ENCODE measurements at places on chromosomes 16 and 17. TPM values are rescaled to one million over a fixed set of nuclear protein-coding genes. Genes with fewer than 3 reads are reported as not detected.

GRCh38 chr16:65515193-65515592 lies 393.3 kb upstream of the CDH11 start:
- peaks cover 14% of the 10 kb centered on the region for H3K4me1 ChIP-seq
- no peak for DNase-seq
- no peaks in the 10 kb centered on the region for H3K36me3 ChIP-seq
- no peak overlapping the region for H3K4me3 ChIP-seq
- no peaks in the 10 kb centered on the region for H3K27me3 ChIP-seq

The KCNG4 gene
- total RNA-seq, result not detected

DNA sequence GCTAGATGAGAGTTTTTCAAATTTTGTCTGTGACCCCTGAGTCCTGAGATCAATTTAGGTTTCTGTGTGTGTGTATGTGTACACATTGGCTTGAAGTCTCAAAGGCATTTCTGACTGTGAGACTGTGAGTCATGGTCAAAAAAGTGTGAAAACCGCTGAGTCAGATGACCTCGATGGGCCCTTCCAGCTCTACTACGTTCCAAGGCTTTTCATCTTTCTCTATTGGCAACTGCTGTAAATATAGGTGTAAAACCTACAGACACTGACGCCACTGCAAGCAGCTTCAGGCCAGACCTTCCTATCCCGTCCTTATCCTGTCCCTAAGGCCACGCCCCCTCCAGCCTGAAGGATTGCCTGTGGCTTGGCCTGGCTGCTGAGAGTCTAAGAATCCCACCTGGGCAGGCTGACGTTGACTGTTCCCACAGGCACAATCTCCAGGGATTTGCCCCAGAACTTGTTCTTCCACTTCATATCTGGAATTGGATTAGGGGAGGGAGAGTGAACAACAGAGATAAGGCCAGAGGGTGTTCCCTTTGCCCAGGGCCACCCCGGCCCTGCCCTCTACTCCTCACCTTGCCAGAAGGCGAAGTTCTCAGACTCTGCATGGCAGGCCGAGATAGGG lies 11.3 kb downstream of the OSBPL7 start:
- no peak overlapping the region for H3K4me3 ChIP-seq
- H3K27me3 ChIP-seq, result no peaks in the 10 kb centered on the region
- peak overlapping the region; percentile 49 for H3K27ac ChIP-seq
- peak; percentile 54 for DNase-seq
- H3K36me3 ChIP-seq, result no peaks in the 10 kb centered on the region
- H3K4me1 ChIP-seq, result no peaks in the 10 kb centered on the region

The NLK gene
- 14.7 TPM for total RNA-seq

- no peak overlapping the region for H3K4me3 ChIP-seq
- H3K27ac ChIP-seq, result no peak overlapping the region
- no peaks in the 10 kb centered on the region for H3K36me3 ChIP-seq
- no peak for DNase-seq
These were observed 2.0 kb downstream of the CLDN6 start for GRCh38 chr16:3015865-3016521.

- H3K4me3 ChIP-seq, result no peak overlapping the region
- no peaks in the 10 kb centered on the region for H3K27me3 ChIP-seq
- H3K4me1 ChIP-seq, result no peaks in the 10 kb centered on the region
- H3K27ac ChIP-seq, result no peak overlapping the region
- no peaks in the 10 kb centered on the region for H3K36me3 ChIP-seq
These were observed 2.6 kb downstream of the CD300LB start for GRCh38 chr17:74528491-74529199.

- peaks cover 2% of the 10 kb centered on the region for H3K27me3 ChIP-seq
- no peaks in the 10 kb centered on the region for H3K4me1 ChIP-seq
- no peak overlapping the region for H3K4me3 ChIP-seq
- H3K36me3 ChIP-seq, result no peaks in the 10 kb centered on the region
These were observed 166.5 kb upstream of the SALL1 start for GRCh38 chr16:51317575-51317974.

- no peaks in the 10 kb centered on the region for H3K36me3 ChIP-seq
- no peak for DNase-seq
- no peaks in the 10 kb centered on the region for H3K4me1 ChIP-seq
- H3K4me3 ChIP-seq, result no peak overlapping the region
These were observed 11.8 kb downstream of the PIK3R6 start for GRCh38 chr17:8855477-8856204.

- no peaks in the 10 kb centered on the region for H3K36me3 ChIP-seq
- DNase-seq, result peak; percentile 61
- H3K4me3 ChIP-seq, result no peak overlapping the region
- no peaks in the 10 kb centered on the region for H3K27me3 ChIP-seq
- peaks cover 4% of the 10 kb centered on the region for H3K4me1 ChIP-seq
These were observed 3.5 kb downstream of the CANT1 start for GRCh38 chr17:79006046-79006445.

The TTYH2 gene
- 13.0 TPM for total RNA-seq

The TXNDC11 gene
- 39.7 TPM for total RNA-seq

DNA sequence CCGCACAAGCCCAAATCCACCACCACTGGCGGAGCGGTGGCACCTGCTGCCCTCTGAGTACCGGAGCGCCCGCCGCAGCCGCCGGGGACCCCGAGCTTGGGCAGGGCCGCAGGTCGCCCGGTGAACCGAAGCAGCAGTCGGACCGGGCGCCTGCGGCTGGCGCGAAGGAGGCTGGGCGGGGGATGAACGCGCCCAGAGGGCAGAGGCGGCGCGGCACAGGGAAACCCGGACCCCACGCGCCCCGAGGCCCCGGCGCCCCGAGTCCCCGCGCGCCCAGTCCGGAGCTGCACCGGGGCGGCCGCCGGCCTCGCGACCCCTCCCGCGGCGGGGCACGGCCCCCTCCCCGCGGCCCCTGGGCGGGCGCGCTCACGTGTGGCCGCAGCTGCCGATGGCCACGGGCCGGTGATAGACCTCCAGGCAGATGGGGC lies 393 bp downstream of the RNF166 start:
- peak overlapping the region; percentile 65 for H3K4me3 ChIP-seq
- no peaks in the 10 kb centered on the region for H3K36me3 ChIP-seq
- no peak overlapping the region for H3K27ac ChIP-seq
- H3K27me3 ChIP-seq, result no peaks in the 10 kb centered on the region
- H3K4me1 ChIP-seq, result peaks cover 4% of the 10 kb centered on the region

DNA sequence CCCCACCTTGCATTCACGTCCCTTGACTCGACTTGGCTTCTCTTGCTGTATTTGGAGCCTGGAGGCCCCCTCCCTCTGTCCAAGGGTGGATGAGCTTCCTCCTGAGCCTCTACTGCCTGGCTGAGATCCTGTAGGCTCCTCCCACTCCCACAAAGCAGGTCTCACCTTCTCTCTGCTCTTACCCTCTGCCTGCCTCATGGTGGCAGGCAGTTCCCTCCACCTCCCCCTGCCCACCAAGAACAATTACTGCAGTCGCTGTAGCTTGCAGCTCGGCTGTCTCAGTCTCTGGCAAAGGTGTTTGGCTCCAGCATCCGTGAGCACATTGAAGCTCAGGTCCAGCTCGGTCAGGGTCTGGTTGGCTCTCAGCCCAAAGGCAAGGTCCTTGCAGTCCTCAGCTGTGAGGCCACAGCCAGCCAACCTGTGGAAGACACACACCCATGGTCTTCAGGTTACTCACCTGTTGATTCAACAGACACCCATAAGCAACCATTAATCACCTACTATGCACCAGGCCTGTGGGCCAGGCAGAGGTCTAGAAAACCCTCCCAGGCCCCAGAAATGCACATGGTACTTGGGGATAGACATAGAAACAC lies 42.6 kb downstream of the NLRP1 start:
- H3K27ac ChIP-seq, result no peak overlapping the region
- no peak for DNase-seq
- no peak overlapping the region for H3K4me3 ChIP-seq

The ZC3H7A gene
- 69.7 TPM for total RNA-seq

GRCh38 chr17:45692661-45693060 lies 91.5 kb upstream of the CRHR1 start:
- DNase-seq, result no peak
- no peaks in the 10 kb centered on the region for H3K36me3 ChIP-seq
- no peaks in the 10 kb centered on the region for H3K4me1 ChIP-seq
- no peaks in the 10 kb centered on the region for H3K27me3 ChIP-seq
- no peak overlapping the region for H3K27ac ChIP-seq

DNA sequence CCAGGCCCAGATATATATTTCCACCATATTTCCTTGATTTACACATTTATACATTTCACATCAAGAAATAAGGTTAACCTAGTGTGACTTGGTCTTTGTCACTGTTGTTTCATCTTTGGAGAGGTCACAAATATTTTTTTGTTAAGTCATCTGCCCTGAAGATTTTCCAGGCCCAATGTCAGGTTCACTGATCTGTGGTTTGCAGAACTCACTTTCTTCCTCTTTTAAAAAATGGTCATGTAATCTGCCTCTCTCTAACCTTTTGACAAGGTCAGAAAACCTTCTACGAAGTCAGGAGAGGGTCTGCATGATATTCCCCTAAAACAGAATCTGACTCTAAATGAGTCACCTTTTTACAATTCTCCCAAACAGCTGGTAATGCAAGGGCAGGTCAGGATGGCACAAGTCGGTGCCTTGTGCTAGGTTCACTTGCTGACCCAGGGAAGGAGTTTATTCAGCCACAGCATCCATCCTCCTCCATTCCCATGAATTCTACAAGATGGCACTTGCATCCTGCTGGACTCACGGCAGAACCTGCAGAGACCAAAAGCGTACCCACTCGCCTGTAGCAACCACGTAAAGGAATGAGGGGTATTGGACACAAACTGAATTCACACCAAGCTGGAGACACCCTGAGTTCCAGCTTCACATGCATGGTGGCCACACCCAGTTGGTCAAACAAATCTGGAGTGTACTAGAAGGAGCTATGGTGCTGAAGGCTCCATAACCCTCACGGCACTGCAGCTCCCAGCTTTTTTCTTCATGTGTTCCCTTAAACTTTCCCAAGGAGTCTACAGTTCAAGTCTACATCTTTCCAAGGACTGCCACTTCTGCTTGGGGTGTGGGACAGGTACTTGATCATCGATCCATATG lies 1.6 kb upstream of the KIAA0513 start:
- H3K36me3 ChIP-seq, result no peaks in the 10 kb centered on the region
- no peak for DNase-seq
- no peaks in the 10 kb centered on the region for H3K27me3 ChIP-seq
- no peak overlapping the region for H3K27ac ChIP-seq
- H3K4me3 ChIP-seq, result no peak overlapping the region

DNA sequence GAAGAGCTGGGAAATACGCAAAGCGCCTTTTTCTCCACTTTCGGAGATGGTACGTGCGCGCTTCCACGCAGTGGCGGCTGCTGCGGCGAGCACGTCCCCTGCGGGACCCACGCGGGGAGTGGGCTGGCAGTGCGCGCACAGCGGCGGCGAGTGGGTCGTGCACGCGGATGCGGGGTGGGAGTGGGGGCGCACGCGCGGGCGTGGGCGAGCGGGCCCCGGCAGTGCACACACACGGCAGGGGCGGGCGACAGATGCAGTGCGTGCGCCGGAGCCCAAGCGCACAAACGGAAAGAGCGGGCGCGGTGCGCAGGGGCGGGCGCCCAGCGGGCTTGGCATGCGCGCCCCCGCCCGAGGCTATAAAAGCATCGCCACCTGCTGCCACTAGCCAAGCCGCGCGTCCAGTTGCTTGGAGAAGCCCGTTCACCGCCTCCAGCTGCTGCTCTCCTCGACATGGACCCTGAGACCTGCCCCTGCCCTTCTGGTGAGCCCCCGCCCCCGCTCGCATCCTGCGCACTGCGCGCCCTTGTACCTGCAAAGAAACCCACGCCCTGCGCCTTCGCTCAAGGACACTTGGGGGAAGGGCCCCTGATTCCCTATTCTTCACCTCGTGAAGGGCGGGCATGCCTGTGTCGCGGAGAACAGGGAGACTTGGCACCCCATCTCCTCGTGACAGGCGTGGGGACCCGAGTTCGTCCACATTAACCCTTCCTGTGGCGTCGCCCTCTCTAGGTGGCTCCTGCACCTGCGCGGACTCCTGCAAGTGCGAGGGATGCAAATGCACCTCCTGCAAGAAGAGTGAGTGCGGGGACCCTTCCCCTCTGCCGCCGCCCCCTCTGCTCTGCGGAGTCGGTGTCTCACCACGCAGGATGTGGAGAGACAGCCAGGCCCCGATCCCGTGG lies at the start of gene MT3:
Gene MT3, plus strand, starts transcription at position 388 of the 899 bp plus-strand sequence. Its CDS starts 63 bp downstream, at position 451.
- no peaks in the 10 kb centered on the region for H3K4me1 ChIP-seq
- no peak within 1 kb of the TSS for H3K4me3 ChIP-seq
- H3K36me3 ChIP-seq, result no peaks in the 10 kb centered on the region
- H3K27ac ChIP-seq, result no peak within 1 kb of the TSS
- no peak for DNase-seq

- H3K36me3 ChIP-seq, result no peaks in the 10 kb centered on the region
- no peak overlapping the region for H3K27ac ChIP-seq
- H3K4me1 ChIP-seq, result no peaks in the 10 kb centered on the region
- no peaks in the 10 kb centered on the region for H3K27me3 ChIP-seq
These were observed 743.6 kb downstream of the KCNJ2 start for GRCh38 chr17:70912716-70913485.

GRCh38 chr16:75461575-75461974 lies 2.9 kb downstream of the TMEM170A start:
- no peak for DNase-seq
- H3K27me3 ChIP-seq, result no peaks in the 10 kb centered on the region
- H3K4me3 ChIP-seq, result no peak overlapping the region
- no peaks in the 10 kb centered on the region for H3K4me1 ChIP-seq
- H3K36me3 ChIP-seq, result no peaks in the 10 kb centered on the region

DNA sequence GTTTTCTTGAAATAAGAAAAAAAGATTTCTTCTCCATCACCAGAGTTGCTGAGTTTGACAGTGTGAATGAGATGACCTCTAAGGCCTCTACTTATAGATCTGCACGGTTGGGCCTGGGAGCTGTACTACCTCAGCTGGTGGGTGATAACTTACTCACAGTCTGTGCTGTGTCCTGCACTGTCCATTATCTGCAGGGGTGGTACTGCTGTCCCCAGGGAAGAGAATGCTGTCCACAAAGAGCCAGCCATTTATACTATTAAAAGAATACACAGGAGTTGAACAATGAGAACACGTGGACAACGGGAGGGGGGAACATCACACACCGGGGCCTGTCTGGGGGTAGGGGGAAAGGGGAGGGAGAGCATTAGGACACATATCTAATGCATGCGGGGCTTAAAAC lies 655.3 kb downstream of the WWOX start:
- H3K4me3 ChIP-seq, result no peak overlapping the region
- H3K27ac ChIP-seq, result no peak overlapping the region
- H3K36me3 ChIP-seq, result no peaks in the 10 kb centered on the region
- no peaks in the 10 kb centered on the region for H3K27me3 ChIP-seq

The PYY gene
- not detected for total RNA-seq

DNA sequence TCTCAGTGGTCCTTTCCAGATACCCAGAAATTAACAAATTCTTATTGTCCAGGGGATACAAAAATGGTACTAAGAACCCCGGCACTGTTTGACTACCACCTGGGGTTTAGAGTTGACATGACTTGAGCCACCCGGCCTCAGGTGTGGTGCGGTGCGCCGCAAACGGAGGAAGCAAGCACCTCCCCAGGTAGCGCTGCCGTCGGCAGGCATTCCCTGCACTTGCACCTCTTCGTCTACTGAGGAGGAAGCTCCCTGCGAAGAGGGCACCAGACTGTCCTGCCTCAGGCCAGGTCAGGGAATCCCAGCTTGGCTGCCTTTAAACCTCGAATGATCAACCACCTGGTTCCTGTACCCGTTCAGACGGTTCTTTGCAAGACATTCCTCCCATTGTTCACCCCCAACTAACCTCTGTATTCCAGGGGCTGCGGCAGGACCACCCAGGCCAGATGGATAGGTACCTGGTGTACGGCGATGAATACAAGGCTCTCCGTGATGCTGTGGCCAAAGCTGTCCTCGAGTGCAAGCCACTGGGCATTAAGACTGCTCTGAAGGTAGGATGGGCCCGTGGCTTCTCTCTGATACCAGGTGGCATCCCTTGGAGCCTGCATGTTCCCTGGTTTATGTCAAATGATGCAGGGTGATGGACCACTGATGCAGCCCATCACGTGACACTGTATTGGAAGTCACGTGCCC lies 40.8 kb upstream of the ENDOV start:
- no peak overlapping the region for H3K4me3 ChIP-seq
- H3K27me3 ChIP-seq, result no peaks in the 10 kb centered on the region
- DNase-seq, result no peak
- no peaks in the 10 kb centered on the region for H3K4me1 ChIP-seq
